ENCODE measurements at places on chromosomes 1 and 21. TPM values are rescaled to one million over a fixed set of nuclear protein-coding genes. Genes with fewer than 3 reads are reported as not detected.
A peak's percentile ranks its signal among the peaks of the same experiment; 100 is the strongest.

PTGER3 gene
- total RNA-seq, result under 0.01 TPM

FCRL1 gene
- total RNA-seq, result not detected

SAMD11 gene
- total RNA-seq, result not detected

DNA sequence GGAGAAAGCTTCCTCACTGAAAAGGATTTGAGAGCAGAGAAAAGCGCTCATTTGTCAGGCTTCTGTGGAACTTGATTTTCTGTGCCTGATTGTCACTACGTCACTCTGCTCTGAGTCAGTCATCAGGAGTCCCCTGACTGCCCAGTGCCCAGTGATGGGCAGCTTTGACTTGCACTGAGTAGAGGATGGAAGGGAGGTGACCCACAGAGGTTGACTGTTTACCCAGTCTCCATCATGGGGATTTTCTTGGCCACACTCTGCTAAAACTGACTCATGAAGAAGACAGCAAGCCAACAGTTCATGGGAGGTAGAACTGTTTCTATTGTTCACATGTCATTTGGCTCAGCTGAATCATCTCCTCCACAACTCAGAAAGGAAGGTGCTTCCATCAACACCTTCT lies 82.1 kb upstream of the DUSP10 start:
- no peak for DNase-seq

GRCh38 chr21:46295177-46295770 lies 9.1 kb downstream of the YBEY start:
- peak; percentile 28 for DNase-seq

All from neural progenitor cell (in vitro differentiated cells).